ENCODE measurements at places on chromosomes 12 and 14.

DNA sequence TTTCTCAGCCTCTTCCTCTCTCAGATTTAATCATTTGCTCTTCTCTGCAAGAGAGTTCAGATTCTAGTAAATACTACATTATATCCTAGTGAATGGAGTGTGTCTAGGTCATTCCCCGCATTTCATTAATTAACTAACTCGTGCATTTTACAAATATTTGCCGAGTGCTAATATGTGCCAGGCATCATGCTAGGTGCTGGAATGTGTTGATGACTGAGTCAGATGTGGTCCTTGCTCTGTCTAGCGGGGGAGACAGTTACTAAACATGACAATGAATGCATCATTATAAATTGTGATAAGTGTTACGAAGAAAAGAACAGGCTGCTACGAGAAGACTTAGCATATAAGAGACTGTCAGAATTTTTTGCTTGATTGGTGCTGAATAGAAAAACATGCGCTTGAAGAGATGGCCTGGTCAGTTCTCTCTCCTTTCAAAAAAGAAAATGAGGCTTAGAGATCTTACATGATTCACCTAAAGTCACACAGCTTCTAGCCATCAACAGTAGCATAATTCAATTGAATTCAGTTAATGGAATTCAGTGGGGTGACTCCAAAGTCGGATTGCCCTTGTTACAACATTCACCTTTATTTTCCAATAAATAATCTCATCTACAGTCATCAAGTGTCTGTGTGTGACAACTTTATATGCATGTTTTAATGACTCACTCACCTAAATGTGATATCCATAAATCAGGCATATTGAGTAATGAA lies 48.7 kb upstream of the MAX start:
- DNase-seq, result no peak

GRCh38 chr14:60101786-60102185 lies 10.1 kb downstream of the PCNX4 start:
- no peak for DNase-seq

- no peak for DNase-seq
Observed at GRCh38 chr12:78530100-78530765, 334.3 kb upstream of the SYT1 start.

GRCh38 chr14:54727929-54728328 lies 161.0 kb downstream of the SAMD4A start:
- no peak for DNase-seq

- DNase-seq, result no peak
Observed at GRCh38 chr14:70884595-70885342, 22.5 kb upstream of the PCNX1 start.

Measured in caudate nucleus (tissue), 63 donors.